ENCODE measurements at places on chromosomes 2 and 18.
A peak's percentile ranks its signal among the peaks of the same experiment; 100 is the strongest.

DNA sequence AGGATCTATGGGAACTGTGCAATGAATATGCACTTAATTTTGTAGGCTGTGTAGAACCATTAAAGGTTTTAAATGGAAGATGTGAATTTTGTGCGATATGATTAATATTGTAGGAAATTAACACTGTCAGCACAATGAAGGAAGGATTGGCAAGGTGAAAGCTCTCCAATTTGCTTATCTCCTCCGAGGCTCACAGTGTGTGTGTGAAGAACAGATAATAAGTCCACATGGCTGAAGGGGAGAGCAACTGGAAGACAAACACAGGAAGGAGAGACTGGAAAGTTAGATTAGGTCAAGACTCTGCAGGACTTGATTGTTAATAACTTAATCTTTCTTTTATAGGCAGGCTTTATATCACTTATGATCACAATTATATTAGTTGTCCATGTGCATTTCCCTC, 269.7 kb upstream of the VRK2 start:
- no peak for DNase-seq

DNA sequence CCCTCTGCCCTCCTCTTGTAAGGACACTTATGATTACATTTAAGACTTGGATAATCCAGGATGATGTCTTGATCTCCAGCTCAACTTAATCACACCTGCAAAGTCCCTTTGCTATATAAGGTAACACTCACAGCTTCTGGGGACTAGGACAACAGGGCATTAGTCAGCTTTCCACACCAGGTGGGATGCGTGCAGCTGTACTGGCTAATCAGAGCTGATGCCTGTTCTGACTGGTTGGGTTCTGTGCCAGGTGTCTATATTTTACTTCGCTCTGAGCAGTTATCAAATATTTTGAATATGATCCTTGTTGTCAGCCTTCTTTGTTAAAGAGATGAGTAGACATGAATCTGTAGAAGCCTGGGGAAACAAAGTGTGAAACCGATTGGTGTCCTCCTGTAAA, 115.5 kb upstream of the ATP8B1 start:
- DNase-seq, result peak; percentile 87

DNA sequence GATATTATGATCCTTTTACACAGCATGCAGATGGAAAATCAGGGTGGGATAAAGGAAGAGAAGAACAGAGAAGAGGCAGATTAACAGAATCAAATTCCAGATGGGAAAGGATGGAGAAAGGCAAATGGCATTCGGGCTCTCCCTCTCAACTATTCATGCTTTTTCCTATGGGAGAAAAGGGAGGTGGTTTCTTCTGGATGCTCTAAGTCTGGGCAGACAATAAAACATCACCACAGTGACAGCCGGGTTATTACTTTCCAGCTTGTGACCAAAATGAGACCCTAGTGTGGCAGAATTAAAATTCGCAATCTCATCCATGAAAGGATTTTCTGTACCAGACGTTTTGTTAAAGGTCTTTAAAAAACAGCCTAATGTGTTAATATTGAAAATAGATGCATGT, 440.7 kb downstream of the RND3 start:
- DNase-seq, result no peak

DNA sequence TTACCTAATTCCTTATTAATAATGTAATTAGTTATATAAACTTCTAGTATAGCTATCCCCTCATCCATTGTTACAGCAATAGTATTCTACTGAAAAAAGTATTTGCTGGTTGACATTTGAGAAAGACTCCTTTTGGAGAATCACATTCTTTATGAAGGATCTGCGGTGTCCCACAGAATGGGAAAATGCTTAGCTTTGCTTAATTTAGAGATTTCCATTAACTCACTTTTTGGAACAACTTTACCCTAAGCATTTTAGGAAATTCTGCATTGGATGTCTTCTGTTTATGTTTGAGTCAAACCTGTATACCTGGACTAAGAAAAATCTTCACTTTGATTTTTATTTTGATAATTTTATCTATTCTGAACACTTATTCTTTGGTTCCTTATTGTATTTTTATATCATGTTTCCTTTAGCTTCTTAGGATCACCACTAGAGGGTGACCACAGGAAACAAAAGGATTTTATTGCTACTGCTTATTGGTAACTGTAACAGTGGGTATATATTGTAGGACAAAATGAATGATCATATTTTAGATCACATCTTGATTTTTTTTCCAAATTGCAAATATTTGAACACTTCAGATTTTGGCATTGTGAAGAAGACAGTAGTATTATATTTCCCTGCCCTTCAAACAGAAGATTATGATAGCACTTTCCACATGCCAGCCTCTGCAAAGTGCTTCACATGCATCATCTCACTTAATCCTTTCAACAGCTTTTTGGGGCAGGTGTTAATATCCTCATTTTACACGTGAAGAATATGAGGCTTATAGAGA, 79.6 kb downstream of the MIB1 start:
- peak; percentile 8 for DNase-seq

DNA sequence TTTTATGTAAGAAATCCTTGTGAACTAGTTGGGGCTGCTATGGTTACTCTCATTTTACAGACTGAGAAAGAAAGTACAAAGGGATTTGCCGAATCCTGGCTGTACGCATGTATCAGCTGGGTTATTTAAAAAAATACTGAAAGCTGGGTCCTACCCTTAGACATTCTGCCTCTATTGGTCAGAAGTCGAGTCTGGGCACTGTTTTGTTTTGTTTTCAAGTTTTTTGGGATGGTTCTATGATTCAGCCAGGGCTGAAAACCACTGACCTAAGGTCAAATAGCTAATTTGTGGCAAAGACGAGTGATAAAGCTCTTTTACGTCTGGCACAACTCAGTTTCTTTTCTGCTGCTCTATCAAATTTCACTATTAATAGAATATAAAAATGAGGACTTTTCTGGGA, 5.9 kb upstream of the SLC8A1 start:
- DNase-seq, result no peak

DNA sequence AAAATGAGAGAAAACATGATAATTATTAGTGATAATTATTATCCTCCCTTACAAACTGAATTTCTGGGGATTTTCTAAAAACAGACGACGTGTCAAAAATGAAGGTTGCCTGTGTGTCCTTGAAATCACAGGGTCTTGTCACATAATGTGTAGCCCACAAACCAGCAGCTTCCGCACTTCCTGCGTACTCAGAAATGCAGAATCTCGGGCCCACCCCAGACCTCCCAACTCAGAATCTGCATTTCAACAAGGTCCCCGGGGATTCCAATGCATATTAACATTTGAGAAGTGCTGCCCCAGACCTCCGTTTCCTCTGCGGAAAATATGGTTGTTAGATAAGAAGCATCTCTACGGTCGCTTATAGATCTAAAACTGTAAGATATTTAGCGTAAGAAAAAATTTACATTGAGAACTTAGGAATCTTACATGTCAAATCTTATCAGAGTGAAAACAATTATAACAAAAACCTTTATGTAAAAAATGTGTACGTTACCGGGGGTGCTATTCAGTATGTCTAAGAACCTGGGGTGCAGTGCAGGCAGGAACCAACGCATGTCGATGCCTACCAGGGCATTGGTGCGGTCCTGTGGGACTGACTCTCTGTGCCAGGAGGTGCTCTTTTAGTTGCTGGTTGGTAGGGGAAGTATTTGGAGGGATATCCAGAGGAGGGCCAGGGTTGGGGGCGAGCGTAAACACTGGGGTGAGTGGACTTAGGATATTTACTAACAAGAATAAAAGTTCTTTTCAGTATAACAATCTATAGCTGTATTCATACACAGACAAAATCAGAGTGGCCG, 15.2 kb downstream of the CDKL4 start:
- DNase-seq, result no peak

GRCh38 chr2:186946896-186947467, 98.0 kb upstream of the ZSWIM2 start:
- no peak for DNase-seq

DNA sequence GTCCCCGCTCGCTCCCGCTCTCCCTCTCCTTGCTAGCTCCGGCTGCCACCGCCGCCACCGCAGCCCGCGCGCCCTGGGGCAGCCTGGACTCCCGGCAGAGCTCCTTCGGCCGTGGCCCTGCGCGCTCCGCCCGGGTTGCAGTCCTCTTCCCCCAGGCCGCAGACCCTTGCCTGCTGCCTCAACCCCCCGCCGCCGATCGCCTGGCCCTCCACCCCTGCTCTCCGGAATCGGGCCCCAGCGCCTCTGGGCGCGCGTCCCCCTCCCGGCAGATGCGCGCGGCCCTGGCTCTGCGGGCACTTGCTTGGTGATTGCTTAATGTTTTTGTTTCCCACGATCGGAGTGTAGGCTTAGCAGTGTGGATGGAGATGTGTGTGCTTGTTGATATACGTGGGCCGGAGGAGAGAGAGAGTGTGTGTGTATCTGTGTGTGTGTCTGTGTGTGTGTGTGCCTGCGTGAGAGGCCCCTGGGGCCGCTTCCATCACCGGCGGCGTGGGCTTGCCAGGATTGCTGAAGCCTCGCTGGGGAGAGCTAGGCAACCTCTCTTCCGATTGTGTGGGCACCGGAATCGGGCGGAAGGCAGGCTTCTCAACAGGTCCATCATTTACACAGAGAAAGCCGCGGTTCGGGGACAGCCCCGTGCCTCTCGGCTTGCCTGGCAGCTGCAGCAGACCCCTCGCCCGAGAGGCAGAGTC, 877 bp downstream of the INHBB start:
- DNase-seq, result no peak

DNA sequence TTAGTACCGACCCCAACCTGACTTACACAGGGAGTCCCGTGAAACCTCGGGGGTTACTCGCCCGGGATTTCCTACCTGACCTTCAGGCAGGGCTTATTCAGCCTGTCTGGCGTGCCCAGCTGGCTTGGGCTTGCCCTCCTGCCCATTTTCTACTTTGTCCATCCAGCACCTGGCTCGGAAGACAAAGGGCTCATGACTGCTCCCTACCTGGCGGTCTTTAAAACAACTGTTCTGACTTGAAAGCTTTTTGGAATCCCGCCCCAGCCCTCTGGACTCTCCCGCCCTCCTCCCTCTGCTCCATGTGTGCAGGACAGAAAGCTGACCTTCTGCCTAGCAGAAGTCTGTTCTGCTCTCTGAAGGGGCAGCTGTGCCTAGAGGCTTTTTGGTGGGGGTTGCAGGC, 43.1 kb downstream of the ACKR3 start:
- DNase-seq, result no peak

DNA sequence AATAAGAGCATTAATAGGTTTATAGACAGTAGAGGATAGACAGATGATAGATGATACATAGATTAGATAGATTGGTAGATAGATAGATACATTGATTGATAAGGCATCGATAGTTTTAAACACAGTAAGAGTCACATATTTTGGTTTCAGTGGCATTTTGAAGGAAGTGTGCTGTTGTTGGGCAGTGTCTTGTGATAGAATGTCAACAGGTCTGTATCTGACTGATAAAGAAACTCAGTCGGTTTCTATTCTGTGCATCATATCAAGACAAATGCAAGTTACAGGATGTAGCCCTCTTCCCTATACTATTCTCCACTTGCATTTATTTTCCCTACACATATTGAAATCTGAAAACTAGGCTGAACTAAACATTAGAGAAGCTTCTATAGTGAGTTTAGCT, 1229.0 kb upstream of the ZEB2 start:
- DNase-seq, result no peak

GRCh38 chr2:63667132-63667700, 78.5 kb downstream of the MDH1 start:
- DNase-seq, result peak; percentile 47

DNA sequence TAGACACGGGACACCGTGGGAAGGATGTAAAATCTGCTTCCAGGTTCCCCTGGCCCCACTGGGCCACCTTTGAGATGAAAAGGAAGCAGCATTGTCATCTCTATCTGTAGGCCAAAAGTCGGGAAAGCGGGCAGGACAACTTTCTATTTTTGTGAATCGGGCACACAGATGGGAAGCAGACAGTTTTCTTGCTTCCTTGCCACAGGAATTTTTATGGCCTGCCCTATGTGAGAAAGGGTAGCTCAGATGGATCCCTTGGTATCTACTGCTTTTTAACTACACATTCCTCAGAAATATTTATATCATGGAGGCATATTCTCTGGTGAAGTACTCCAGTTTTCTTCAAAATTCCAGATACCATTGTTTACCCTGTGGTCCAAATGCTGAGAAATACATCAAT, 735.5 kb downstream of the CBLN2 start:
- no peak for DNase-seq

DNA sequence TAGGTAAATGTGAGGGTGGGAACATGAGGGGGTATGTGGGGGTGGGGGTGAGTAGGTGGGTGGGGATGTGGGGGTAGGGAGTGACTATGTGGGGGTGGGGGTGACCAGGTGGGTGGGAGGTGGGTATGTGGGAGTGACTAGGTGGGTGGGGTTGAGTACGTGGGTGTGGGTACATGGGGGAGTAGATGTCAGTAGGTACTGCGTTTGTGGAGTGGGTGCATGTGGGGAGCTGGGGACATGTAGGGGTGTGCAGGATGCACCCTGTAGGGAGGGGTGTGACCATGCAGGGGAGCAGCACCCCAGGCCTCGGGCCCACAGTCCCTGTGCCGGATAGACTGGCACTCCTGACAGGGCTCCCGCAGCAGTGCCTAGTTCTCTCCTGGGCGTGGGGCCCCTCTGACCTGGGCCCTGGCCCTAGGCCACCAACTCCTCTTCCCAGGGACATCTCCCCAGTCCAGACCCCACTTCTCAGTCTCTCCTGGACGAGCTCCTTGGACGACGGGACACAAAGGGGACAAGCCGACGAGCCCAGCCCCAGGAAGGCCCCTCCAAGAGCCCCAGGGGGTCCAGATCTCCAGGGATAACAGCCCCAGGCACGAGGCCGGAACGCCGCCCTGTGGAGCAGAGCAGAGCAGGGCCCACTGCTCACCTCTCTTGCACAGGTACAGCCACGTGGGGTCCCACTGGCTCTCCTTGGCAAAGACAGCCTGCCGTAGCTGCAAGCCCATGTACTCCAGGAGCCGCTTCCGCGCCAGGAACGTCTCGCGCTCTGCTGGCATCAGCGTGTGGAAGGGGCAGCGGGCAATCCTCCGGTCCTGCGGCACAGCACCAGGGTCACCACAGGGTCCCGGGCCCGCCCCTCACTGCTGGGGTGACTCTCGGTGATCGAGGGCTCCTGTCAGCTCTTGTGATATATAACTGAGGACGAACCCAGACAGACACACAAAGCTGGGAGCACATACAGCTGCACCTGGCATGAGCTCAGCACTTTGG, 58.2 kb downstream of the ANKMY1 start:
- no peak for DNase-seq

DNA sequence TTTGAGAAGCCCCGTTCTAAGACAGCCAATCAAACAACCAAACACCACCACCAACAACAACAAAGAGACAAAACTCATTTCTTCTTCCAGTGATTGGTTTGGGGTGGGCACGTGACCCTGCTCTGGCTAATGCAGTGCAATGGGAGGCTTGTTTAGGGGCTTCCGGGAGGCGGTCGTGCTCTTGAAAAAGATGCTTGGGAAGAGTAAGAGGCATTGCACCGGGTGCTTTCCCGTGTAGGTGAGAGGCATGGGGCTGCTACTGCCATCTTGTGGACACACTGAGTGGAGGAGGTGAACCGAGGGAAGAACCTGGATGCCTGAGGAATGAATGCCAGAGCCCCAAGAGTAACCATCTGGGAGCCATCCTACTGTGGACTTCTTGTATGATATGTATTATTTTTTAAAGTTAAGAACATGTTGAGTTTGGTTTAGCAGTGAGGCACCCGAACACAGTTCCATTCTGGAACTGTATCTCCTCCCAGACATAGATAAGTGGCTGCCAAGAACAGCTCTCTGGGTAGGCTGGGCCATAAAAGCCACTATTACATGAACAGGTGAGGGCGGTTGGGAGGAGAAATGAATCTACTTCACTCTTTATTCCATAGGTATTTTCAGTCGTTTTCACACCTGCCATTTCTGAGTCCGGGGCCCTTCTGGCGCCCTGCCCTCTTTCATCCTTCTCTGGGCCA, 19.1 kb upstream of the ARHGAP25 start:
- no peak for DNase-seq

GRCh38 chr18:6885992-6886796, 156.7 kb downstream of the ARHGAP28 start:
- peak; percentile 29 for DNase-seq

Measured in foreskin keratinocyte (primary cell).